ENCODE measurements at places on chromosomes 6 and 20.
A peak's percentile ranks its signal among the peaks of the same experiment; 100 is the strongest.

- DNase-seq, result no peak
Measured at GRCh38 chr6:91534614-91535013, 947.7 kb upstream of the MAP3K7 start.

GRCh38 chr6:41781366-41781730 lies 766 bp downstream of the PRICKLE4 start:
- no peak for DNase-seq

GRCh38 chr6:131937226-131937625 lies 13.9 kb downstream of the CCN2 start:
- no peak for DNase-seq

DNA sequence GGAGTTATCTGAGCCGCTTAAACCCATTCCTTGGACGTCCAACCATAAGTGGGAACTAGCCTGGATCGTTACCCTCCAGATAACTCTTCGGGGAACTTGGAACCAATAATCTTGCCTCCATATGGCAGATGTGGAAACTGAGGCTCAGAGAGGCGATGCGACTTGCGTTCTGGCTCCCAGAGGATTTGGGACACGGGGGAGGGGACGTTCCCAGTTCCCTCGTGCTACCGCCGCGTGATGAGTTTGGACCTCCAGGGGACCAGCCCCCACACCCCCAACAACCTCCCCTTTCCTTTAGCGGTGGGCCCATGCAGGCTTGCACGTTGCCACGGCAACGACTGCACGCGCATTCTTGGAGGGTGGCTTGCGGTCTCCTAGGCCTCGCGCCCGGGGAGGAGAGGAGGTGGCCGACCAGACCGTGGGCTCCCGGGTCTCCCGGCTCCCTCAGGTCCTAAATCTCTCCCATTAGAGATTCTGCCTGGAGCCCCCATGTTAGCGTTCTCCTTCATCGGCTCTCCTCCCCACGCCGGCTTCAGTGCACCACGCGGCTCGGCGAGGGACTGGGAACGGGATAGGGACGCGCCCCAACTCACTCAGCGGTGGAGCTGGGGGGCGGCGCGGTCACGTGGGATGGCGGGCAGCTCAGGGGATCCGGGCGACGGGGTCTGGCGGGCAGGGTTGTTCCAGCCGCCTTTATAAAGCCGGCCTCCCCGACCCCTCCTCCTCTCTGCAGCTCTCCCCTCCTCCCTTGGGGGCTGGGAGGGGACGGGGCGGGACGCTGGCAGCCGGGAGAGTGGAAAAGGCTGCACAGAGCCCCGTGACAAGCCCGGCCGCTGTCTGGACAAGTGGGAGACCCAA lies at the start of gene PLTP:
PLTP (minus strand) TSS at position 670 of the 858 bp plus-strand sequence. CDS start 703 bp downstream, outside the sequence.
- no peak for DNase-seq

DNA sequence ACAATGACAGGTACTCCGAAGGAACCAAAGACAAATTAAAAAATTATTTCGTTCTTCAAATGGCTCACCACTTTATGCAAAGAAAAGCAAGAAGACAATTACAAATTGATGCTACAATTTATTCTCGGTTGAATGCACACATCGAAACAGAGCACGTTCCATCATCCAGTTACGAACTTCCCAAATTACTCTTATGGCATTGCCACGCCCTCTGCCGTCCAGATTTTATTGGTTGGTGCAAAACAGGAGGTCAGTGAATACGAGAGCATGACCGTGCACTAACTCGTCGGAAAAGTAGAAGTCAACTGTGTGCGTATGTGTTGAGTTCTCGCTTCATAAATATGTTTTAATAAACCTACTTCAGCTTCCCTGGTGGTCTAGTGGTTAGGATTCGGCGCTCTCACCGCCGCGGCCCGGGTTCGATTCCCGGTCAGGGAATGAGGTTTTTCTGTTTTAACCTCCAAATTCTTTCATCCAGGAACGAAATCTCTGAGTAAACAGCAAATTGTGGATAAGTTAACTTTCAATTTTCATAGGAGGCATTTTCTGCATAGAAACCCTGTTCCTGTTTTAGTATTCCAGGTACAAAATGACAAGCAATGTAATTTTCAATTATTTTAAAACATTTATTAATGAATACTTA lies 23.2 kb downstream of the ZNF311 start:
- peak; percentile 56 for DNase-seq

DNA sequence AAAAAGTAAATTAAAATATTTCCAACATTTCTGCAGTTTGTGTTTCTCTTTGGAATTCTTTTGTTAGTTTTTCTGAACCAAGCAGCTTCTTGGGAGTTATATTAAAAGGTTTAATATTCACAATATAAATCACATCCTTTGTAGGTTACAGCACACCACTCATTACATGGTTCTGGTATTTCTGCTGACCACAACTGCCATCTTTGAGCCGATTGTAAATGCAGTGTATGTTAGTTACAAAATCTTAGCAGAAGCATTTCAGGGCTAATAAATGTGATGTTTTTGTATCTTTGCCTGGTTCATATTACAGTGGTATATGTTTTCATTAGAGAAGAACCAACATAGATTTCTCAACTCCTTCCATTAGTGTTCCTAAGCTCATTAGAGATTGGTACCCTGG lies 19.1 kb upstream of the TSHZ2 start:
- DNase-seq, result no peak

GRCh38 chr6:4100655-4101054 lies 21.7 kb upstream of the FAM217A start:
- DNase-seq, result no peak

- DNase-seq, result peak; percentile 19
Measured at GRCh38 chr20:60138256-60139220, 180.3 kb downstream of the CDH26 start.

DNA sequence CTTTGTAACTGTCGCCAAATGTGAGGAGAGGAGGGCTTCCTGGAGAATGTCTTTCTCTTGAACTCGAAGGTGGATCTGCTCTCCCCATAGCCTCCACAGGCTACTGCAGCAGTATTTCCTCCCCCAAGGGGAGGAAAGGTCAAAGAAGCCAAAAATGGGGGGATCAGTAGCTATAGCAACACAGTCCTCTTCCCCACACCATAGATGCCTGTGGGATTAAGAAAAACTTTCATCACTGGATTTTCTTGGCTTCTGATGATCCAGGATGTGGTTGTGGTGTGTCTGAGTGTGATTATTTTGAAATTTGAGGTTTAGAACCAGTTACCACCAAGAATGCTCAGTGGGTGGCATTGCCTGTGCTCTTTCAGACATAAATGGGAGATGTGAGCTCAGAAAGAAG lies 140.1 kb upstream of the SPACA1 start:
- DNase-seq, result no peak

All from activated CD8-positive, alpha-beta memory T cell treated with anti-CD3 and anti-CD28 coated beads for 4 hours (primary cell).